CD4-positive, alpha-beta memory T cell (primary cell): ENCODE measurements at places on chromosomes 7 and 10. TPM values are rescaled to one million over a fixed set of nuclear protein-coding genes. Genes with fewer than 3 reads are reported as not detected.

DNA sequence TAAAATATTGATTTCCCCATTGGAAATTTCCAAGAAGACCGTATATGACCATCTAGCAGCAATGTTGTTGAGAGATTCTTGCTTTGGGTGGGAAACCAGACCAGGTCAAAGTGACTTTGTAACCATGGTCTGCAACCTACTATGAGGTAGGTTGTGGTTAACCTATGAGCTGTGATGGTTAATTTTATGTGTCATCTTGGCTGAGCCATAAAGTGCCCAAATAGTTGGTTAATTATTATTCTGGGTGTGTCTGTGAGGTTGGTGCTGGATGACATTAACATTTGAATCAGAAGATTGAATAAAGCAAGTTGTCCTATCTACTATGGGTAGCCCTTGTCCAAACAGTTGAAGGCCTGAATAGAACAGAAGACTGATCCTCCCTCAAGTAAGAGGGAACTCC, 18.3 kb upstream of the RALA start:
- H3K4me1 ChIP-seq = peaks cover 44% of the 10 kb centered on the region
- no peak for DNase-seq
- no peak overlapping the region for H3K4me3 ChIP-seq
- H3K27ac ChIP-seq = no peak overlapping the region
- H3K27me3 ChIP-seq = no peaks in the 10 kb centered on the region

DNA sequence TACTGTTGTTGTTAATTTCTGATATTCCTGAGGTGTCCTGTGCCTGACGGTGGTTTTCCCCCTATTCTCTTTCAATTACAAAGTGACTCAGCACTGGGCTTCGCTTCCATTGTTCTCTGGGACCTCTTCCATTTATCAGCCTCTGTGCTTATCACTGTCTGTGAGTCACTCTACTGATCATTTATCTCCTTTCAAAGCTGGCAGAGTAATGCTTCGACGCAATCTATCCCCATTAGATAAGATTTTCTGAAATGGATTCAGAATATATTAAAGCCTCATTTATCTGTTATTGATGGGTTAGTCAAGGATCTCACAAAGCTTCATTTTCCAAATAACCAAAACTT, 679.2 kb downstream of the SDK1 start:
- DNase-seq = no peak
- H3K4me1 ChIP-seq = no peaks in the 10 kb centered on the region
- H3K27ac ChIP-seq = no peak overlapping the region
- no peaks in the 10 kb centered on the region for H3K36me3 ChIP-seq
- H3K27me3 ChIP-seq = no peaks in the 10 kb centered on the region

DNA sequence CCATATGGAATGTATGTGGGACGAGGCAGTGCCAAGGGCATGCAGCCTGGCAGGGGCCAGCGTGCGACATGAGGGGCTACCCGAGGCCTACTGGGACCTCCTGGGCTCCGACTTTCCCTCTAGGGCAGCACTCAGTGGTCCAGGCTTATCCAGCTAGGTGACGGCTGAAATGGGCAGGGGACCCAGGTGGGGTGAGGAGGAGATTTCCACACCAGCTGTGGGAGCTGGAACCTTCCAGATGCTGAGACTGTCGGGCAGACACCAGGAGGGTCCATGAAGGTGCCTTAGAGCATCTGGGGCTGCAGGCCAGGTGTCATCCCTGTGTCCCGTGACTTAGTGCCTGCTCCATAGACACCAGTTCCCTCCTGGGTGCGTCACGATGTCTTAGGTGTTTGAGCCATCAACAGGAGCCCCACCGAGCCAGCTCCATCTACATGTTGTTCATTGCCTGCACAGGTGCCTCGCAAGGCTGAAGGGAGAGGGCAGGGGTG, 13.4 kb downstream of the ZNF316 start:
- no peaks in the 10 kb centered on the region for H3K27me3 ChIP-seq
- H3K4me1 ChIP-seq = no peaks in the 10 kb centered on the region
- H3K36me3 ChIP-seq = peaks cover 23% of the 10 kb centered on the region
- no peak overlapping the region for H3K4me3 ChIP-seq

GRCh38 chr7:83148776-83149175, 13.9 kb downstream of the PCLO start:
- H3K36me3 ChIP-seq = no peaks in the 10 kb centered on the region
- H3K4me1 ChIP-seq = no peaks in the 10 kb centered on the region
- no peak for DNase-seq

DNA sequence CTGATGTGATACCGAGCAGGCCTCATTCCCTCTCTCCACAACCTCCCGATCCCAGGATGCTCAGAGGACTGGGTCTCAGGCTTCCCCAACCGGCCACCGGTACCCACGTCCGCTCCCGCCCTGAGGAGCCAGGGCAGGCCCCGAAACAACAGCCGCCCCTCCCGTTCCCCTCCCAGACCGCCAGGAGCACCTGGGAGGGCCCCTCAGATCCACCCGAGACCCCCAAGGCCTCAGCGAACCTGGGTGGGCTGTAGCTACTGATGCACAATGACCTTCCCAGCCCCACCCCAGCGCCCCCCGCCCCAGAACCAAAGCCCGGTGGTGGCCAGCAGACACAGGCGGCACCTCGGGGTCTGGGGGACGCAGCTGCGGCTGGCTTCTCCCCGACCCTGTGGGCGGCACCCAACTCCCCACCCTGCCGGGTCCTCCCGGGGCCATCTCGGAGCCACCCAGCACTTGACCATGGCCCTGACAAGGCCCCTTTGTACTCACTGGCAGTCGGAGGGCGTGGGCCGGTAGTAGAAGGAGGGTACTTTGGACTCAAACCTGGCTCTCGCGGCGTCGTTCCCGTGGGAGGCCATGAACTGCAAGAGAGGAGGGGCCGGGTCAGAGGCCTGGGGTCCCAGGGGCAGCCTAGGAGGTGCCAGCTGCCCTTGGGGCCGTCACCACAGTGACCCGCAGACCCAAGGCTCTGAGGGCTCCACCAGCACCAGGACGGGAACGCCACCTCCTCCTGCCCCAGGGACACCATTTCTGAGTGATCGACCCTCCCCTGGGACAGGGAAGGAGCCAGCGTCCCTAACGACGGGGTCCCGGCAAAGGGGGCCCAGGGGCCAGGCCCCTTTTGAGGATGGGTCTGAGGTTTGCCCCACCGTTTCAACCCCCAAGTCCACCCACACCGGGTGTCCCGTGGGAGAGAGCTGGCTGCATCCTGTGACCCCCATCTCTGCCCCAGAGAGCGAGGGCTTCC, 28.1 kb downstream of the ADAP1 start:
- no peak for DNase-seq
- no peaks in the 10 kb centered on the region for H3K36me3 ChIP-seq
- H3K4me1 ChIP-seq = peaks cover 27% of the 10 kb centered on the region
- H3K27me3 ChIP-seq = no peaks in the 10 kb centered on the region
- no peak overlapping the region for H3K27ac ChIP-seq

GRCh38 chr10:111732166-111732785, 451.3 kb downstream of the GPAM start:
- no peaks in the 10 kb centered on the region for H3K4me1 ChIP-seq

- H3K4me3 ChIP-seq = no peak overlapping the region
- H3K27ac ChIP-seq = no peak overlapping the region
- DNase-seq = peak; percentile 11
Measured at GRCh38 chr7:5426226-5426475, 2.5 kb upstream of the TNRC18 start.

GRCh38 chr7:44609829-44610228, 3.4 kb downstream of the OGDH start:
- no peaks in the 10 kb centered on the region for H3K36me3 ChIP-seq
- no peak overlapping the region for H3K27ac ChIP-seq
- no peak for DNase-seq
- no peaks in the 10 kb centered on the region for H3K27me3 ChIP-seq

GRCh38 chr10:86105640-86106039, 261.0 kb downstream of the GRID1 start:
- no peaks in the 10 kb centered on the region for H3K27me3 ChIP-seq
- H3K36me3 ChIP-seq = no peaks in the 10 kb centered on the region
- no peak overlapping the region for H3K4me3 ChIP-seq
- no peak overlapping the region for H3K27ac ChIP-seq
- DNase-seq = no peak

DNA sequence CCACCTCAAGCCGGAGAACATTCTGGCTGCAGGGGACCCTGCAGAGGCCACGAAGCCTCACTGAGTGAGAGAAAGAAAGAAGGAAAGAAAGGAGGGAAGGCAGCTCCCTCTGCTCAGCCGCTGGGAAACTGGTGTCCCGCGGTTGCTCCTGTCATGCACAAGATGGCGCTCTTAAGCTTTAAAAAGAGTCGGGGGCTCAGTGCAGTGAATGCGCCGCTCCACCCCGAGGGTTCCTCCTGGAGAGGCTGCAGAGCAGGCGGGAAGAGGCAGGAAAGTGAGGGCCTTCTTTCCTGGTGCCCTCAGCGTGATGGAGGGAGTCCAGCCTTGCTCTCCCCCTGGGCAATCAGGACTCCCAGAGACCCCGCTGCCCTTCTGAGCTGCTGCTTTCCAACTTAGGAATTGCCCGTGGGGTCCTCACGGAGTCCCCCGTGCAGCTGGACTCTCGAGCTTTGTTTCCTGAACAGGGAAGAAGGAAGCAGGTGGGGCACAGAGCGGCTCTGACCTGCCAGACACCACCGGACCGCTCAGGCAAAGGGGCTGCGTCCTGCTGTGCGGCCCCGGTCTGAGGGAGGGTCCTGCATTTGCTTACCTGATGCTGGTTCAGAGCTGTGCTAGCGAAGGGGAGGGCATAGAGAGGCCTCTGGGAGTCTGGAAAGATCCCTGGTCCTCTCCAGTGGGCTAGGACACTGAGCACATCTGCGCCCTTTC, 141.9 kb upstream of the MKI67 start:
- no peak overlapping the region for H3K27ac ChIP-seq
- no peaks in the 10 kb centered on the region for H3K36me3 ChIP-seq
- no peak for DNase-seq
- peaks cover 8% of the 10 kb centered on the region for H3K27me3 ChIP-seq

GRCh38 chr7:30249316-30249715, 35.1 kb upstream of the ZNRF2 start:
- H3K4me1 ChIP-seq = peaks cover 26% of the 10 kb centered on the region
- H3K4me3 ChIP-seq = no peak overlapping the region
- H3K27me3 ChIP-seq = no peaks in the 10 kb centered on the region
- no peaks in the 10 kb centered on the region for H3K36me3 ChIP-seq
- no peak overlapping the region for H3K27ac ChIP-seq

GRCh38 chr10:75197906-75198305, 12.7 kb upstream of the VDAC2 start:
- H3K4me1 ChIP-seq = no peaks in the 10 kb centered on the region
- no peak for DNase-seq
- H3K27ac ChIP-seq = no peak overlapping the region
- H3K4me3 ChIP-seq = no peak overlapping the region
- H3K36me3 ChIP-seq = no peaks in the 10 kb centered on the region

GRCh38 chr10:125248489-125248888, 88.1 kb upstream of the CTBP2 start:
- no peaks in the 10 kb centered on the region for H3K36me3 ChIP-seq
- no peaks in the 10 kb centered on the region for H3K27me3 ChIP-seq
- no peaks in the 10 kb centered on the region for H3K4me1 ChIP-seq
- DNase-seq = no peak
- no peak overlapping the region for H3K27ac ChIP-seq
- no peak overlapping the region for H3K4me3 ChIP-seq

GRCh38 chr10:89419548-89419947, 5.2 kb downstream of the IFIT5 start:
- no peak overlapping the region for H3K27ac ChIP-seq
- DNase-seq = no peak
- peaks cover 7% of the 10 kb centered on the region for H3K36me3 ChIP-seq

DNA sequence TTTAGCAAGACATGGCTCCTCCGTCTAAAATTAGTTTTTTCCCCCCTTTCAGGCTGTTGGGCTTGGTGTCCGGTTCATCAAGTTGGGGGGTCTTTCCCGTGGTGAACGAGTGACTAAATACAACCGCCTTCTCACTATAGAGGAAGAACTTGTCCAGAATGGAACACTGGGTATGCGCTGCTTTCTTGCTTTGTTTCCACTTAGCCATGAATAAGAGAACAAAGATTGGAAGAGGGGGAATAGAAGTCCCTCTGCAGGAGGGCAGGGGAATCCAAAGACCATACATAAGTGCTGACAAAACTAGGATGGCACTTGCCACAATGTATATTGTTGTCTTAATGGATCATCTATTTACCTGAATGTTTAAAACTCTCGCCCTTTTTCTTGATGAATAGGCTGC, 30.5 kb downstream of the ENO4 start:
- H3K36me3 ChIP-seq = no peaks in the 10 kb centered on the region
- no peak for DNase-seq
- no peak overlapping the region for H3K27ac ChIP-seq
- H3K4me3 ChIP-seq = no peak overlapping the region
- H3K4me1 ChIP-seq = no peaks in the 10 kb centered on the region
- no peaks in the 10 kb centered on the region for H3K27me3 ChIP-seq

- DNase-seq = no peak
- no peaks in the 10 kb centered on the region for H3K36me3 ChIP-seq
- no peaks in the 10 kb centered on the region for H3K4me1 ChIP-seq
- H3K4me3 ChIP-seq = no peak overlapping the region
Measured at GRCh38 chr10:9602998-9603397, 1414.7 kb upstream of the CELF2 start.

GRCh38 chr7:82235713-82236112, 207.9 kb downstream of the CACNA2D1 start:
- no peaks in the 10 kb centered on the region for H3K27me3 ChIP-seq
- no peaks in the 10 kb centered on the region for H3K36me3 ChIP-seq
- DNase-seq = no peak
- no peaks in the 10 kb centered on the region for H3K4me1 ChIP-seq

DNA sequence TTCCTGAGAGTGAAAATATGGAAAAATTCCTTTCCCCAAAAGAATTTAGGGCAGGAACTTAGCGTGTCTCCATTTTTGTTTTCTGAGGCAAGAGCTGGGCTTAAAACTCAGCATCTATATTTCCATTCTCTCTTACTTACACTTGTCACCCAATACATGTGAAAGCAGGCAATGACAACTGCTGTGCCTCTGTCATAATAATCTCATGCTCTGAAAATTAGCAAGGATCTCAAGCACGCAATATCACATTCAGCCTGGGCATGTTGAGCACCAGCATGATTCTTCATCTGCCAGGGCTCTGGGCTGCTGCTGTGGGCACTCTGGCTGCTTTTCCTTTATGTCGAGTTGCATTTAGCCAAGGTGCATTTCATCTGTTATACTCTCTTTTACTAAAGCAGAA, 255.5 kb downstream of the SNX10 start:
- DNase-seq = no peak
- no peak overlapping the region for H3K27ac ChIP-seq
- no peaks in the 10 kb centered on the region for H3K4me1 ChIP-seq
- peaks cover 6% of the 10 kb centered on the region for H3K27me3 ChIP-seq
- H3K36me3 ChIP-seq = no peaks in the 10 kb centered on the region

DNA sequence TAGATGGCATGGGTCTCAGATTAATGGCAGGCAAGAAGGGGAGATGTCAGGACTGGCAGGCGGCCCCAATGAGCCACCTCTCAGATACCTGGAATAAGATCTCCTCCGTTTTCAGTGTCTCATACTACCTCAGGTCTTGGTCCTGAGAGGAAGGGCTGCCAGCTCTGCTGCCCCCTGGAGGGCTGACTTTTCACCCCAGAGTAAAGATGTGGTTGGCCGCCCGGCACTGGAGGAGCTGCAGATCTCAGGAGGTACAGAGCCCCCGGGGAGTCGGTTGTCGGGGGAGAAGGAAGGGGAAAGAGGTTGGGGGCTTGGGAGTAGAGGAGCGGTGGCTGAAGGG, 642 bp upstream of the COL13A1 start:
- H3K27ac ChIP-seq = no peak overlapping the region
- H3K36me3 ChIP-seq = no peaks in the 10 kb centered on the region
- no peak for DNase-seq
- H3K4me3 ChIP-seq = no peak overlapping the region

FAM25C gene
- not detected for polyA plus RNA-seq

SRRM3 gene
- not detected for polyA plus RNA-seq

CLCN1 gene
- 0.06 TPM for polyA plus RNA-seq

SPDYE2B gene
- not detected for polyA plus RNA-seq

CLDN15 gene
- polyA plus RNA-seq = 0.99 TPM

SLC39A12 gene
- not detected for polyA plus RNA-seq

SCART1 gene
- 1.2 TPM for polyA plus RNA-seq

PTPN12 gene
- polyA plus RNA-seq = 0.90 TPM
